ENCODE measurements at places on chromosomes 5 and 9.

DNA sequence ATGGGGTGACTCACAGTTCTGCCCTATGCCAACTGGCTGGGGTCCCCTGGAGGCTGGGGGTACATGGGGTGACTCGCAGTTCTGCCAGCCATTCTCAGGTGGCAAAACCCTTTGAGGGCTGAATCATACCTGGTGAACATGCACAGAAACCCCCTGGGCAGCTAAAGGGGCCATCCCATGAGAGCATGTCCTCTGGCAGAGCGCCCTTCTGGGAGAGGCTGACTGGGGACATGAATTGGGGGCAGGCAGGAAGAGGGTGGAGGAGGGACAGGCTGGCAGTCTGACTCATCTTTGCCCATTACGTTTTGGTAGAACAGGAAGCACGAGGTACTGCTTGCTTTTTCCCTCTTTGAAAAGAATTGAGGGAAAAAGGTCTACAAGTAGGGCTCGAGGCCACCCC lies 16.7 kb downstream of the TRAF1 start:
- no peak for DNase-seq

GRCh38 chr5:74556006-74556405 lies 84.5 kb downstream of the ENC1 start:
- no peak for DNase-seq

GRCh38 chr5:157574456-157575380 lies 857 bp downstream of the ADAM19 start:
- no peak for DNase-seq

GRCh38 chr5:2266641-2267240 lies 384.0 kb upstream of the IRX4 start:
- no peak for DNase-seq

DNA sequence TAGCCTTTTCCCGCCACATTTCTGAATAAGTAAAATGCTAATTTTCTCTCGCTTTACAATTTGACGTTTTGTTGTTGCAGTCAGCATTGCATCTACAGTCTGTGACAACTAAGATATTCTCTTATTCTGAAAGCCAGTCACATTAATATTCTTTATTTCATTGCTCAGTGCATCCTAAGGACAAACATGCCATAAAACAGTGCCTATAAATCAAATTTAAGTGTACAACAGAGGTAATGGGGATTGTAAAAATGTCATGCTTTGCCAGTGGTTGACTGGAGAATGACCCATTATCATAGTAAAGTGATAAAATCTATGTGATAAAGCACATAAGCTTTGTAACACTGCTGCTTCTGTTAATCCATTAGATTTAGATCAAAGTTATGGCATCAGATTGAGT lies 1850.0 kb upstream of the ACO1 start:
- DNase-seq = no peak

- peak; percentile 82 for DNase-seq
Measured at GRCh38 chr5:157464519-157465171, 4.6 kb downstream of the NIPAL4 start.

DNA sequence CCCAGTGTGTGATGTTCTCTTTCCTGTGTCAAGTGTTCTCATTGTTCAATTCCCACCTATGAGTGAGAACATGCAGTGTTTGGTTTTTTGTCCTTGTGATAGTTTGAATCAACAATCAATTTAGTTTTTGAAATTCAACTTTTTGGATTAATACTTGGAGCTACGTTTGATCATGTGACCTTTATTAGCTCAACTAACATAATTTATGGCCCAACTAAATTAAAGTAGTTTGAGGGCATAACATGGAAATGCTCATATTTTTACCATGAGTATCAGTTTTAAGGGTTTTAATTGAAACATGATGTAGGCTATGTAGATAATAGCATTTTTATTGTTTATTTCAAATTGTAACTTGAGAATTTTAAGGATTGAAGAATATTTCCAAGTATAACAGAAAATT lies 168.0 kb downstream of the CCDC171 start:
- no peak for DNase-seq

DNA sequence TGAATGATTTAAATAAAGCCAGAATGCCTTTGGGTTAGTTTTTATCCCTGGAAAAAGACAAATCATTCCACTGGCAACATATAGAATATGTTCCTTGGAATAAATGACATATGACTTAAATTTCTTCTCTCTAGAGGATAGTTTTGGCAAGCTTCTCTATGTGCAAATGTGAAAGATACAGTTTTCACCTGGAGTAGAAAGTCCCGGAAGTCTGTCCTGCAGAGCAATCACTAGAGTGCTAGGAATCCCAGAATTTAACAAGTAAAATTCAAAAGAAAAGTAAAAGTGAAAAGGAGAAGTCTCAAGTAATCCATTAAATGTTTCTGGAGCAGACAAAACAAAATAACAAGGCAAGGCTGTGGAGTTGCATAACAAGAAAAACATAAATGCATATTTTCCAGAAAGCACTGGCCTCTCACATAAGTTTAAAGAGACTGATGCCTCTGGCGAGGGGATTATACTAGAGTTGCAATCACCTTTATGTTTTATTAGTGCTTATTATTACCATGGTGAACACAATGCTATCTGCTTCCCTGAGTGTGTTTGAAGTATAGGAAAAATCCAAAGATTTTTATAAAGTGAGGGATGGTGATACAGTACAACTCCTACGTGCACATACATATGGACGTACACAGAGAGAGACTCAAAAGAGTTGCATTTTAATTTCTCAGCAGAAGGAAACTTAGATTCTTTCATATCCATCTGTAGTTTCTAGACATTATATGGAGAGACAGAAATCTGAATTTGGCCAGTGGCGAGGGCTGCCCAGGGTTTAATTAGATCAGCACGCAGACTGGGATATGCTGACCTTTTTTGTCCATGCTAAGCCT lies 188.3 kb upstream of the ANKRD55 start:
- no peak for DNase-seq

DNA sequence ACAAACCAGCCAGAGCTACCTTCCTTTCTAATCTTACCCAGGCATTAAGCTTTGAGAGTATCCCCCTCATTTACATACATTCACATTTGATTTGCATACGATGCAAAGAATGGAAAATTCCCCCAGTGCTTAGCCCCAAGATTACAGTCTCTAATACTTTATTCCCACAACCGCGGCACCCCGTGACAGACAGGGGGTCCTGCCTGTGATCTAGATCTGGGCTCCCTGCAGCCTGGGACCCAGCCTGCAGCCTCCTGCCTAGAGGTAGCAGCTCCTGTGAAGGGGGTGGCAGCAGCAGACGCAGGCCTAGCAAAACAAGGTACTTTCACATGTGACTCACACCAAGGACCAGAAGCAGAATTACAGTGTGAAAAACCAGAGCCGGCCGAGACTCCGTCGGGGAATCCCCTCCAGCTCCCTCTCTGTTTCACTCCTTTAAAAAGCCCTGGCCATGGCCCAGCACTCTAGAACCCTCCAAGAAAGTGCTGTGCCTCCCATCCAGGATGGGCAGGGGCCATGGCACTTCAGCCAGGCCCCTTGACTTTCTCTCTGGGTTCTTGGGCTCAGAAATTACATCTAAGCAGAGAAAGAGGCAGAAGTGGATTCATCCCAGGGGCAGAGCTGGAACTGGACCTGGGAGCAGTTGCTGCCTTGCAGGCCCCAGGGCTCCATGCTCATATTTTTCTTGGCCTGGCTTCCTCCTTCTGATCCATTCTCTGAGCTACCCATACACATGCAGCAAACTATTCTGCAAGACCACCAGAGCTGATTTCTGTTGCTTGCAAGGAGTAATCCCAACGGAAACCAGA lies 14.0 kb upstream of the TCF7 start:
- no peak for DNase-seq

- peak; percentile 32 for DNase-seq
Measured at GRCh38 chr9:93263334-93264229, 79.6 kb downstream of the WNK2 start.

DNA sequence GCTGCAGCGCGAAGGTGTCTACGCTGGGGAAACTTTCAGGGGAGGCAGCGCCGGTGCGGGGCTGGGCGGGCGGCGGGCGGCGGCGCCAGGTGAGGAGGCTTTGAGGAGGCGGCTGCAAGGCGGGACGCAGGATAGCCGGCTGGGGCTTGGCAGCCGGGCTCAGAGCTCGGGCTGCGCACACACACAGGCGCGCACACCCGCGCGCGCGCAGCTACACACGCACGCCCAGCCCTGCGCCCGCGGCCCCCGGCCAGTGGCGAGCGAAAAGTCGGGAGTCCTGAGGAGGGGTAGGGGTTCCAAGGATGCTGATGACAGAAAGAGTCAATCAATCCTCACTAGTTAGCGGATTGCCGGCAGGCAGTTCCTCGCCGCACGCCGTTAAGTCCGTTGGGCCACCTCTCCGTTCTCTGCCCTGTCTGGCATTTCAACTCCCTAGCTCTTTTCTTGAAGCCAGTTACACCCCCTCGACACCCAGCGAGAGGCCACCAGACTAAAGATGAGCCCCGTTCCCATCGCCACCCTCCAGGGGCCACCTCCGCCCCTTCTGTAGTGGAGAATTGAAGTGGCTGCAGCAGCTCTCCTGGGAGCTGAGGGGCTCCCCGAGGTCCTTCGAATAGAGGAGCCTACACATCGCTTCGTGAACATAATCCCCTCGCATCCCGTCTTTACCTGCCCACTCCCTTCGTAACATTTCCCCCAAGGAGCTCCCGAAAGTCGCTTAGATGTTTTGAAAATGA lies 1640.3 kb upstream of the C9orf72 start:
- no peak for DNase-seq

GRCh38 chr9:83526901-83527300 lies 11.3 kb downstream of the FRMD3 start:
- DNase-seq = no peak

GRCh38 chr9:35158501-35159280 lies 3.1 kb upstream of the UNC13B start:
- DNase-seq = no peak

- no peak for DNase-seq
Measured at GRCh38 chr9:12862611-12863410, 88.0 kb downstream of the LURAP1L start.

DNA sequence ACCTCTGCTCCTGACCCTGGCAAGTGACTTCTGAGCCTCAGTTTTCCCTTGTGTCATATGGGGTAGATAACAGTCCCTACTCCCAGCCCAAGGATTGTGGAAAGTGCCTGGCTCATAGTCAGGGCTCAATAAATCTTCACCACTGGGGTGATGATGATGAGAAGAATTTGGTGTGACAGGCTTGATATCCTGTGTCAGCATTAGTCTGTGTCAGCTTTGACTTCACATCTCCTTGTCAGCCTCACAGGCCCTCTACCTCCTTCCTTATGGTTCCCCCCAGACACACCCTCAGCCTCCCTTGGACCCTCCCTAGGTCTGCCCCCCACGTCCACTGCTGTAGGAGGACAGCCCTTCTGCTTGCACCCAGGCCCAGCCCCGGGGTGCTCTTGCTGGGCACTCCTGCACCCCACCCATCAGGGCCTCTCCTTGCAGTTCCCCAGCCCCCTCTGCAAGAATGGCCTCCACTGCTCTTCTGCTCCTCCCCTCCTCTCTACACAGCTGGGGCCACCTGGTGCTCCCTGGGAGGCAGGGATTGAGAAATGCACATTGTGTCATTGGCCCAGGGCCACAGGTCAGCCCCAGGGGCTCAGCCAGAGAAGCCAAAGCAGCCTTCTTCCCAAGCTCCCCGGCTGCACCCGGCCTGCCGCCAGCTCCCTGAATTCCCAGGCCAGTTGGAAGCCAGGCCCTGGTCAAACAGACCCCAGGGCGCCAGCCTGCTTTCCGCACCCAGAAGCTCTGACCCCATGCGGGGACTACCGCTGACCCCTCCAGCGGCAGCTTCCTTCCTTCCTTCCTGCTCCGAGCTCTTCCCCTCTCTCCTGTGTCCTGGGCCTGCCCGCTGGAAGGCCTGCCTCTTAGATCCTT lies 7.7 kb downstream of the FGFR4 start:
- DNase-seq = peak; percentile 75

GRCh38 chr5:172167895-172168294 lies 20.1 kb downstream of the STK10 start:
- DNase-seq = no peak

DNA sequence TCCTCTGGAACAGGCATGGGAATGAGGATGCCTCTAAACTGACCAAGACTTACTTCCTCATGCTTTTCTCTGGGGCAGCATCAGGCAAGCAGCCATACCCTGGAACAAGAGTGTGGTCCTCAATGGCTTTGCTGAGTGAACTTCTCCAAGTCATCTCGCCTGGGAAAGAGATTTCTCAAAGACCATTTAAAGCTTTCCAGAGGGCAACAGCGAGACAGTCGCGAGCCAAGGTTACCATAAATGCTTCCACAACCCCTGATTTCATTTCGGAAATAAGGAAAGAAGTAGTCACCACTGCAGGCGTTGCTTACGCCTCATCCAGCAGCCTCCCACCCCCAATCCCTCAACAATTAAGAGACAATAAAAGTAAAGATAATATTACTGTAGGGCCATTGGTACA lies 1.1 kb upstream of the SNCAIP start:
- DNase-seq = no peak

DNA sequence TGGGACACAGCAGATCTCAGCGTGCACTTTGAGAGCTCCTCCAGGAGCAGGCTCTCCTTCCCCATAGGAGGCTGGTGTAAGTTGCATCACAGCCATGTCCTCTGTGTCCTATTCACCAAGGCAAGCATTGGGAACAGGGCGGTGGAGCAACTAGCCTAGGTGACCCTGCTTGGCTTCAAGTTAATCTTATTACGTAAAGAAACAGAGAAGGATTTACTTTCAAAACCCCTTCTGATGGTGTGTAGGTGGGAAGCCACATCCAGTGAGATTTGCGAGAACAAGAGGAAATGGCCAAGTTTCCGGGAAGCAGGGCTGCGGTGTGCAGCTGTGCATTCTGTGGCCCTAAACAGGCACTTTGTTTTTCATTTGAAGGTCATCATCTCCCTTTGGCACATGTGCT lies 80.2 kb downstream of the TRIO start:
- DNase-seq = no peak

- DNase-seq = no peak
Measured at GRCh38 chr9:129832982-129833381, 2.1 kb downstream of the C9orf78 start.

GRCh38 chr9:214648-215493 lies at the start of gene DOCK8:
DOCK8 (plus strand) TSS chr9:214865; CDS start chr9:214977, 112 bp downstream.
- peak; percentile 72 for DNase-seq
